ENCODE measurements at places on chromosomes 5 and 9.

DNA sequence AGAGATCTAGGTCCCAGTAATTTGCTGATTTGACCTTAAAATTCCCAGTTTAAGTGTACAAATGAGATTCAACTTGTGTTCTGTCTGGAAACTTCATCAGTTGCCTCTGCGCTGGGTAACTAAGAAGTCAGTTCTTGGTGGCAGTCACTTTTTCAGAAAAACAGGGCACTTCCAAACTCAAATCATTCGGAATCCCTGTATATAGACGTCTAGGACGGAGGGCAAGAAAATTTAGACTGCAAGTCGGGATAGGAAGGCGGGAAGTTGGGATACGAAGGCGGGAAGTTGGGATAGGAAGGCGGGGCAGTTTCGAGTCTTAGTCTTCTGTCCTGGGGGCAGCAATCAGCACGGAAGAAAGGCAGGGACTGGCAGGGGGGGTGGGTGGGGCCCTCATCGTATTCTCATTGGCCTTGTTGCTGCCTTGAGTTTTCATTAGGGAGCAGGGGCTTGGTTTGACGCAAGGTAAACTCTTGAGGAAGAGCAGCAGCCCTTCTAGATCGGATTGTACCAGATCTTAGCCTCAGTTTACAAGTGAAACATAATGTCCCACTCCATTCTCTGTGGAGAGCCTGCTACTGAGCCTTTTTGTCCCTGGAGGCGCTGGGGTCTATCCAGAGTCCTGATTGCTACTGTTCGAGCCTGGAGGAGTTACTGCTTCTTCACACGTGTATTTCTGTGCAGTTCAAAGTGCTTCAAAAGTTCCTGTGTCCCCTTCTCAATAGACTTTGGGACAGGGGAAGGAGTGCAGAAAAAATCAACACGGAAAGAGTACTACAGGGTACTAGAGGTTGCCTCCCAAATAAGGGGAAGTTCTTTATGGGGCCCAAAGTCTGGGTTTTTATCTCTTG, 2.7 kb upstream of the PURA start:
- DNase-seq: no peak

- DNase-seq: no peak
These were observed 106.1 kb upstream of the PHYKPL start for GRCh38 chr5:178338750-178339144.

DNA sequence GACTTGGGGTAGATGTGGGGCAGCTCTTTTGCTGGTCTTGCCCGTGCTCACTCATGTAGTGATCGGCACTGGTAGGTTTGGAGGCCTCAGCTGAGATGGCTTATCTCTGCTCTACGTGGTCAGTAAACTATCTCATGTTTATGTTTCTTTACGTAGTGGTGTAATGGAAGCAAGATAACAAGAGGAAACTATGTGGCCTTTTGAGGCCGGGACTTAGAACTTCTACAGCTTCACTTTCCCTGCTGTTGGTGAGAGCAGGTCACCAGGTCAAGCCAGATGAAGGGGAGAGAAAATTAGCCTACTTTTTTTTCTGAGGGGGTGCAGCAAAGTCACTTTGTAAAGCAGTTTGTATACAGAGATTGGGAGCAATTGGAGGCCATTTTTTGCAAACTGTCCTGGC, 8.5 kb downstream of the FOCAD start:
- no peak for DNase-seq

DNA sequence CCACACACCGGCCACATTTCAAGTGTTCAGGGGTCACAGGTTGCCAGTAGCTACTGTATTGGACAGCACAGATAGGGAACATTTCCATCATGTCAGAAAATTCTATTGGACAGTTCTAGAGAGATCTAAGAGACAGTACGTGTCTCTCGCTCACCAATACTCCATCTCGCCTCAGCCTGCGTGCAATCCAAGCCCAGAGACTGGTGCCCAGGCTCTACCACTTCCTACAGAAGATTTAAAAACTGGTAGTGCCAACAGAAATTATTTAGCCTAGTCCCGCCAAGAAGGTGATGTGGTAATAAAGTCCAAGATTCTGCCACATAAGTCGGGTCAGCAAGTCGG, 390 bp upstream of the SNX2 start:
- no peak for DNase-seq

DNA sequence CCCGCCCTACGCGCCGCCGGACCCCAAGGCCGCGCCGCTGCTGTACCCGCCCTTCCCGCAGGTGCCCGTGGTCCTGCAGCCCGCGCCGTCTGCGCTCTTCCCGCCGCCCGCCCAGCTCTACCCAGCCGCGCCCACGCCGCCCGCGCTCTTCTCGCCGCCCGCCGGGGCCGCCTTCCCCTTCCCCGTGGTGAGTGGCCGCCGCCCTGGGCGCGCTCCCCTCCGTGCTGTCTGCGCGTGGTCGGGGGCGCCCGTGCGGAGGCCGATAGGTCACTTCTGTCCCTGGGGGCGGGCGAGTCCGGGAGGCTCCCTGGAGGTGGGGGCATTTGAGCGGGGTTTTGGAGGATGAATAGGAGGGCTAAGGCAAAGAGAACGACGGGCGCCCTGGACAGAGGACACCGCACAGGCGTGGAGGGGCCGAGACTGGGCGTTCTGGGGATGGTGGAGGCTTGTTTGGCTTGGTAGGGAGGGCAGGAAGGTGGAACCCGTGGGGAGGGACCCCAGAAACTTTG, 9.6 kb downstream of the PRRT1B start:
- DNase-seq: no peak

- no peak for DNase-seq
These were observed 18.4 kb downstream of the SLC6A18 start for GRCh38 chr5:1243487-1244130.

DNA sequence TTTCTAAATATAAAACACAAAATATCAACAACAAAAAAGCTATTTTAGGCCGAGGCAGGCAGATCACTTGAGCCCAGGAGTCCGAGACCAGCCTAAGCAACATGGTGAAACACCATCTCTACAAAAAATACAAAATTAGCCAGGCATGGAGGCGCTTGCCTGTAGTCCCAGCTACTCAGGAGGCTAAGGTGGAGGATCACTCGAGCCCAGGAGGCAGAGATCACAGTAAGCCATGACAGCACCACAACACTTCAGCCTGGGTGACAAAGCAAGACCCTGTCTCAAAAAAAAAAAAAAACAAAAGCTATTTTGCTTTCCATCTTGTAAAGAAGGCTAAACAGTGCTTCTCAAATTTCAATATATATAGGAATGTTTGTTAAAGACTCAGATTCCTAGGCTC, 11.3 kb downstream of the C5orf15 start:
- DNase-seq: no peak

DNA sequence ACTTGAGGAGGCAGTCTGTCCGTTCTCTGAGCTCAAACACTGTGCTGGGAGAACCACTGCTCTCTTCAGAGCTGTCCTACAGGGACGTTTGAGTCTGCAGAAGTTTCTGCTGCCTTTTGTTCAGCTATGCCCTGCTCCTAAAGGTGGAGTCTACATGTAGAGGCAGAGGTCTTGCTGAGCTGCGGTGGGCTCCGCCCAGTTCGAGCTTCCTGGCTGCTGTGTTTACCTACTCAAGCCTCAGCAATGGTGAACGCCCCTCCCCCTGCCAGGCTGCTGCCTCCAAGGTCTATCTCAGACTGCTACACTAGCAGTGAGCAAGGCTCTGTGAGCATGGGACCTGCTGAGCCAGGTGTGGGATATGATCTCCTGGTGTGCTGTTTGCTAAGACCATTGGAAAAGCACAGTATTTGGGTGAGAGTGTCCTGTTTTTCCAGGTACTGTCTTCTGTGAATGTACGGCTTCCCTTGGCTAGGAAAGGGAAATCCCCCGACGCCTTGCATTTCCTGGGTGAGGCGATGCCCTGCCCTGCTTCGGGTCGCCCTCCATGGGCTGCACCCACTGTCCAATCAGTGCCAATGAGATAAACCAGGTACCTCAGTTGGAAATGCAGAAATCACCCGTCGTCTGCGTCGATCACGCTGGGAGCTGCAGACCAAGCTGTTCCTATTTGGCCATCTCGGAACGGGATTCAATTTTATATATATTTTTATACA, 58.5 kb downstream of the CNTRL start:
- DNase-seq: no peak
